ENCODE measurements at places on chromosomes 2 and 18.

GRCh38 chr18:32429402-32429801, 41.3 kb downstream of the GAREM1 start:
- no peak for DNase-seq

- DNase-seq: no peak
Measured at GRCh38 chr2:45134726-45135125, 125.5 kb upstream of the SIX2 start.

DNA sequence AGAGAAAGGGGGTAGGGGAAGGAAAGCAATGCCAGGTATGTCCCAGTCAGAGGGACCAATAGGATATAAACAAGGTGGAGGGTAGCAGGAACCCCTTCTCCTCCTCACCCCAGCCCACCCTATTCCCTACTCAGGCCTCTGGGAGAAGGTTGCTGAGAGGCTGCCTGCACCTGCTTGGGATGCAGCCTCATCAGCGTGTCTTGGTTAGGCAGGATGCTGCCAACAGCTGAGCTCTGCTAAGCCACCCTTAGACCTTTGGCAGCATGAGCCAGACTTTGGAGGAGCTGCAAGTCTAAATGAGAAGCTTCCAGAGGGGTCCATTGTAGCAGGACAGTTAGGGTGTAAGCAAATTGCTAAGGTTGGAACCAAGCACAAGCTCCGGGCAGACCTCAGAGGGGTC, 38.2 kb upstream of the CAB39 start:
- no peak for DNase-seq

GRCh38 chr2:40548521-40548920, 96.6 kb upstream of the SLC8A1 start:
- DNase-seq: no peak

DNA sequence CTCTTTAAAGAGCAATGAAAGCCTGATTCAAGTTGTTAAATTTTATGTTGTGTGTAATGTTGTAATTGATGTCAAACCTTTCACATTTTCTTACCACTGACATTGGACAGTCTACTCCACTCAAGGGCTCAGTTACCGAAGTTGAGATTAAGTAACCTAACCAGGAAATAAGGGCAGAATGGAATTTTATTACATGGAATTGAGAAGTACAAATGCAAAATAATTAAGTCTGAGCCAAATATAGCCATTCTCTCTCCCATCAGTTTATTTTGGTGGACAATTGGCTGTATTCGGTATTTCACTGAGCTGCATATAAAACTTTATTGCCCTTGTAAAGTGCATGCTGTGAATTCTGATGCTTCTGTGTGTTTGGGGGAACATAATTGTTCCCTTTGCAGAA, 231.5 kb downstream of the TTC32 start:
- DNase-seq: no peak

- no peak for DNase-seq
Measured at GRCh38 chr18:58769321-58769720, 95.4 kb upstream of the ZNF532 start.

DNA sequence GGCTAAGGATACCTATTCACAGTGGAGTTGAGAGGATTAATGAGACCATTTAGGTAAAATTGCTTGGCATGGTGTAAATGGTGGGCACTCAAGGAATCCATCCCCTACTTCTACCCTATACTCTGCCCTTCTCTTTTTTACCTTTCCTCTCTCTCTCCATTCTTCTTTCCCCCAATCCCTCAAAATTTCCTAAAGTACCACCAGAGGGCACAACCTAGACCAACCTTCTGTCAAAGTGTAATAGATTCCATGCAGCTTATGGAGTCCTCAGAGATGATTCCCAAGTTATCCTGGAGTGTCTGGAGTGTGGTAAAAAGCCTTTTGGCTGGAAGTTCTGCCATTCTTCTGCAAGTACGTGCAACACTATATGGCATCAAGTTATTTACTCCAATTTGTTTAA, 33.0 kb upstream of the CCDC195 start:
- DNase-seq: no peak

- DNase-seq: no peak
Measured at GRCh38 chr2:18408638-18409037, 151.8 kb downstream of the RDH14 start.

DNA sequence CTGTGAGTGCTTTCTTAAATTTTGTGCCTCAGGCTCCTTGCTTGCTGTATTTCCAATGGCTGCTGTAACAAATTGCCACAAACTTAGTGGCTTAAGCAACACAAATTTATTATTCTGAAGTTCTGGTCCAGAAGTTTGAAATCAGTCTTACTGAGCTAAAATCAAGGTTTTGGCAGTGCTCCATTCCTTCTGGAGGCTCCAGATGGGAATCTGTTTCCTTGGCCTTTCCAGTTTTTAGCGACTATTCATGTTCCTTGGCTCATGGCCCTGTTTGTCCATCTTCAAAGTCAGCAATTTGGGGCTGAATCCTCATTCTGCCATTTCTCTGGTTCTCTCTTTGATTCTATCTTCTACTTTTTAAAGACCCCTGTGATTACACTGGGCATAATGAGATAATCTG, 31.8 kb downstream of the STRADB start:
- no peak for DNase-seq

DNA sequence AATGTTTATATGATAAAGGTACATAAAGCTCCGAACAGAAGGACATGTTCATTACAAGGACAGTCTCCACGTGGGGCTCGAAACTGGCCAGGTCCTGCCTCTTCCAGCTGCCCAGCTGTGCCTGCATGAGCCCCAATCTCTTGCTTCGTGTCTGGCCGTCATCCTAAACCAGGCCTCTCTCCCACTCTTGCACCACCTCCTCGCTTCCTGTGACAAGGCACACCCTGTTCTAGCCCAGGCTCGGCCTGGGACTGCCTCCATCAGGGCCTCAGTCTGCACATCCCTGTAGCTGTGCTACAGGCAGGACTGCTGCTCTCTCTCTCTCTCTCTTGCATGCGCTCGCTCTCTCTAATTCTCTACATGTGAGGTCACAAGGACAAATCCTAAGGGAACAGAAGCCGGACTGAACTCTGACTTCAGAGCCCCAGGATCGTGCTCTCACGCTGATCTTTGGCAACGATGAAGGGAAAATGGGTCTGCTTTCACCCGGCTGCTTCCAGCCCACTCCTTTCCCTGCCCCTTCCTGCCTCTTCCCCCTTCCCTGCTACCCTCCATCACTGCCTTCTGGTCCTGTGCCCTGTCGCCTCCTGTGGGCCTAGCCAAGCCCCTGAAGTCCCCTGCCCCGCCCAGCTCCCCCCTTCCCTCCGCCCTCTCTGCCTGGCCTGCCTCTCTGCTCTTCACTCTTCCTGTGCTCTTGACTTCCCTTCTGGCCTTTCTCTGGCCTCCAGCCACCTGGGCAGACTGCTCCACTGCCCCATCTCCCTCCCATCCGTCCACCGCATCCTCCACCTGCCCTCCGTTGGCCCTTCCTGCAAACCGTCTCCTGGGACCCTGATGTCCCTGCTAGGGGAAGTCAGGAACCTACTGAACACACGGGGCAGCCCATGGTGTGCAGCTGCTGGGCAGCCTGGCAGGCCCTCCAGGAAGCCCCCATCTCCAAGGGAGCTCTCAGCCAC, 7.8 kb upstream of the GPR55 start:
- no peak for DNase-seq

DNA sequence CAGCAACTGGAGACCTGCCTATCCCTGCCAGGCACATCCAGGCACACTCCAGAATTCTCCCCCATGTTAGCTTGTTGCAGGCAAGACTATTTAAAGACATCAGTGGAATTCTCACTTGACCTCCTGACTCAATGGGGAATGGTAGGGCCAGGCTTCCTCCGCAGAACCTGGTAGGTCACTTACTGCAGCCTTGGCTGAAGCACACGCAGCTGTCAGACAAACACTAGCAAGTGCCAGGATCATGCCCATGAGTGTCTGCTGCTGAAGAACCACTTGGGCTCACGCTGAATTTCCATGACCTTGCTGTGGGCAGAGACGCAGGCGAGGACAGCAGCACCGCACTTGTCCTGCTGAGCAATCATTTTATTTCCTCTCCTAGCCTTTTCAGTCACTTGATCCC, 3.2 kb downstream of the LRRC30 start:
- DNase-seq: no peak

GRCh38 chr2:231348704-231349373, 46.7 kb upstream of the B3GNT7 start:
- no peak for DNase-seq

- no peak for DNase-seq
Measured at GRCh38 chr2:196590286-196590685, 49.2 kb upstream of the CCDC150 start.

GRCh38 chr18:25373432-25374179, 21.6 kb upstream of the ZNF521 start:
- no peak for DNase-seq

DNA sequence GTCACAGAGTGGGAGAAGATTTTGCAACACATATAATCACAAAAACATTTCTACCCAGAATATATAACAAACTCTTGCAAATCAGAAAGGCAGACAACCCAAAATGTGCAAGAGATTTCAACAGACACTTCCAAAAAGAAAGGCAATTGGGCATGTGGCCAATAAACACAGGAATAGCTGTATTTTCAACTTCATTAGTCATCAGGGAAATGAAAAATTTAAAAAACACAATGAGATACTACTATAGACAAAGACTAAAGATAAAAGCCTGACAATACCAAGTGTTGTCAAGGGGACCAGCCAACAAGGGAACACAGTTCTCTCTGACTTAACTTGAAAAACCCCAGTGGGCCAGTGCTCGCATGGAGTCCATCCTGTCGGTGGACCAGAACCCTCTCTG, 40.5 kb downstream of the MTHFD2 start:
- DNase-seq: no peak

GRCh38 chr2:41836948-41837347, 210.9 kb upstream of the PKDCC start:
- peak; percentile 23 for DNase-seq

- DNase-seq: no peak
Measured at GRCh38 chr2:148046802-148047201, 25.9 kb downstream of the MBD5 start.

DNA sequence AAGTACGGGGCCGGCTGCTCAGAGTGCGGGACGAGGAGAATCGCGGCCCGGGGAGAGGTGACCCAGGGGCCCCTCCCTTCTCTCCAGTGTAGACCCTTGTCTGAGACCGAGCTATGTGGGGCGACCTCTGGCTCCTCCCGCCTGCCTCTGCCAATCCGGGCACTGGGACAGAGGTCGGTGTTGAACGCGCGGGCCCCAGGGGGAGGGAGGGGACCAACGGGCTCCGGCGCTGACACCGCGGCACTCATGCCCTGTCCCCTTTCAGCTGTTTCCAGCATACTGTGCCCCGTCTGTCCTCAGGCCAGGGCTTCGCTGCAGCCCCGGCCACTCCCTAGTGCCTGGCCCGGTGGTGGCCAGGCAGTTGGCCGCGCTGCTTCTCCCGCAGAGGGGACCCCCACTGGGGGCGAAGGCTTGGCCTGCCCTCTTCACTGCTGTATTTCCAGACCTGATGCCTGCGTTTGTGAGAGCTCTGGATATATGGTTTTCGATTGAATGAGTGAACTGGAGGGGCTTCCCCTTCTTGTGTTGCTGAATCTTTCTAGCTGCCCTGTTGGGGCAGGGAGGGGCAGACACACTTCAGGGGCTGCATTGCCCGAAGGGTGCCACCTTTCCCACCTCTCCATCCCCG, 809 bp downstream of the DBI start:
- peak; percentile 63 for DNase-seq

- DNase-seq: no peak
Measured at GRCh38 chr2:155547571-155547970, 785.0 kb downstream of the NR4A2 start.

- DNase-seq: no peak
Measured at GRCh38 chr18:57624988-57625387, 3.4 kb upstream of the NARS1 start.

DNA sequence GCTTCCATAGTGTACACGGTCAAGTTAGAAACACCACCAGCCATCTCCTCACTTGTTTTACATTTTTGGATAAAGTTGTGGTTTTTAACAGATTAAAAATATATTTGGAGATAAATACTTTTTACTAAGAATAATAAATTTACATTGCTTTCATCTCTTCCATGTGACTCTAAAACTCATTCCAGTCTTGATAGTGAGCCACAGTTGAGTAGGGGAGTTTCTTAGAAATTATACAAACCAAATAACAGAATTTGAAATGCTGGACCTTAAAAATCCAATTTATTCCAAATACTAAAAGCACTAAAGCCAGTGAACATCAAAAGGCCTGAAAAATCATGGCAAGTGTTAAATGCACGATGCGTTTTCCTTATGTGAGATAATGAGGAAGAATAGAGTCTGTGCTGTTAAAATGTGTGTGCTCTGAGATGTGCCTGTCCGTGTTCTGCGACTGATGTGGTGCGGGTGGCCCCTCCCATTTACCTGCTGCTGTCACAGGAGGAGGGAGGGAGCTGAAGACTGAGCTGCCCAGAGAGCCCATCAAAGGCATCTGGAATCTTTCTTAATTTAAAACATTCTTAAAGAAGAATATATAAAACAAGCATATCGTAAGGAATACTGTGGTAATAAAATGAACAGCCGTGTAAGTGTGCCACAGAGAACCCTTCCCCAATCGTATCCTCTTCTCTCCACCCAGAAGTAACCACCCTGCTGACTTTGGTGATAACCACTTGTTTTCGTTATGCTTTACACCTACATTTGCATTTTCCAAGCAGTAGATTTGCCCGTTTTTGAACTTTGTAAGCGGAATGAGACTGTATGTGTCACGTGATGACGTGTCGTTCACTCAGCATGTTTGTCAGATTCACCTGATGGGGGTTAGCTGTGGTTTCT, 57.0 kb upstream of the TXNDC2 start:
- DNase-seq: no peak

DNA sequence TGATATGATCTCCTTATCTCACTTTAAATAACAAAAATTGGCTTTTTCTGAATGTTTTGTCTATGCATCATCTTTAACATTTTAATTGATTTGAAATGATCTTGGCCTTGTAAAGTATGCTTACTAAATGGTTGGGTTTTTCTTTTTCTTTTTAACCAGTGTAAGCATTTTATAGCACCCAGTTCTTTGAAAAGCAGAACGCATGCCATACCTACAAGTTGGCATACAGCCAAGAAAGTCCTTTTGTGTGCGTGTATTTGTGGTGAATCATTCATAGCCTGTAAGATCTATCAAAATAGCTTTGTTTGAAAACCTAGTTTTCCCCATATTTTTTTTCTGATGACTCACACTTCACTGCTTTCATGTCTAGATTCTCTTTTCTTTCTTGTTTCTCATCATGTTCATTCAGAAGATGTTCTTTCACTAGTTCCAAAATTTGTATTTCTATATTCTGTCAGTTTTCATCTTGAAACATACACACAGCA, 4.1 kb upstream of the VRK2 start:
- peak; percentile 48 for DNase-seq

- no peak for DNase-seq
Measured at GRCh38 chr2:32360416-32360815, 3.6 kb downstream of the BIRC6 start.

- DNase-seq: no peak
Measured at GRCh38 chr2:168469281-168469988, 13.4 kb downstream of the CERS6 start.

Measured in Calu3 (cell line).